Muscle of back (tissue), 13 donors: ENCODE measurements at places on chromosomes 13 and 19.
A peak's percentile ranks its signal among the peaks of the same experiment; 100 is the strongest.

GRCh38 chr19:46429999-46430398, 1.3 kb upstream of the PNMA8C start:
- no peak for DNase-seq

GRCh38 chr13:41085961-41086585, 24.8 kb downstream of the WBP4 start:
- no peak for DNase-seq

GRCh38 chr13:100493418-100493817, 95.2 kb downstream of the GGACT start:
- no peak for DNase-seq

DNA sequence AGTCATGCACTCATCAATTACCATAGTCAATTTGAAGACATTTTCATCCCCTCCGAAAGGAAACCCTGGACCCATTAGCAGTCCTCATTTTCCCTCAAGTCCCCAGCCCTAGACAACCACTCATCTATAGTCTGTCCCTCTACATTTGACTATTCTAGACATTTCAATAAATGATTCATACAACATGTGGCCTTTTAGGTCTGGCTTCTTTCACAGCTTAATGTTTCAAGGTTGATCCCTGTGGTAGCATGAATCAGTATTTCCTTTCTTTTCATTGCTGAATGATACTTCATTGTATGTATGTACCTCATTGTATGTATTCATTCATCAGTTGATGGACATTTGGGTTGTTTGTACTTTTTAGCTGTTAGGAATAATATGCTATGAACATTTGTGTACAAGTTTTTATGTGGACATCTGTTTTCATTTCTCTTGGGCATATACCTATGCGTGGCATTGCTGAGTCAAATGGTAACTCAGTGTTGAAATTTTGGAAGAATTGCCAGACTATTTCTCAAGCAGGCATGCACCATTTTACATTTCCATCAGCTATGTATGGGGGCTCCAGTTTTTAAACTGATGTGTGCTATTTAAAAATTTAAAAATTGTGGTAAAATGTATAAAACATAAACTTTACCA, 18.4 kb downstream of the SPATA13 start:
- no peak for DNase-seq

- no peak for DNase-seq
Observed at GRCh38 chr13:36142735-36143134, 11.6 kb upstream of the DCLK1 start.

- no peak for DNase-seq
Observed at GRCh38 chr13:112071102-112071722, 4.3 kb downstream of the SOX1 start.

DNA sequence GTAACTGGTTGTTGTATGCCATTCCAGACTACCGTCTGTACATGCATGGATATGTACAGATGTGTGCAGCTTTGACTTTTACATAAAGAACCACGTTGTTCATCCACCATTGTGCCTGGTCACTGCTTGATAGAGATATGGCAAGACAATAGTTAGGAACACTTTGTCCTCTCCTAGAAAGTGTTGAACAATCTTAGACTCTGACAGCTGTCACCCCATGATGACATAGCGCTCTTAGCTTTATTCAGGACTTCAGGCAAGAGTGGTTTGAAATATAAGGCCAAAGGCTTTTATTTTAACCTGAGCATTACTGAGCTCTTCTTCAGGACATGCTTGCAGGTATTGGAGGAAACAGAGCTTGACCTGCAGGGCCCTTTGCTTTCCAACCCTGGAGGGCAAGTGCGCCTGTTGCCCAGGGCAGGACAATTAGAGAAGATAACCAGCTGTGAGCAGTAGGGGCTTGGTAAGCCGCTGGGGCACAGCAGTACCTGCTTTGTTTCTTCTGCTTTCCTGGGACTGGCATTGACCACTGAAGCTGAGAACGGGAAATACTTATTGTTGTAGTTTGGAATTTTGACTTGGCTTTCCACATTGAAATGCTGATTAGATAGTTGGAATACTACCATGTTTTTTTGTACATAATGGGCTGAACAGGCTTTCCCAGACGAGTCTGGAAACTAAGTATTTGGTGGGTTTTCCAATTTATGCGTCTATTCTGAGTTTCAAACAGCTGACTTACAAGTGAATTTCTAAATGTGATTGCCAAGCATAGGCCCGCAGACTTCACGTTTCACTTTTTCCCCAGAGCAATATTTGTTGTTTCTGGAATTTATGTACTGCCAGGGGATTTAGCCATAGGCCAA, 51.1 kb downstream of the GARRE1 start:
- no peak for DNase-seq

DNA sequence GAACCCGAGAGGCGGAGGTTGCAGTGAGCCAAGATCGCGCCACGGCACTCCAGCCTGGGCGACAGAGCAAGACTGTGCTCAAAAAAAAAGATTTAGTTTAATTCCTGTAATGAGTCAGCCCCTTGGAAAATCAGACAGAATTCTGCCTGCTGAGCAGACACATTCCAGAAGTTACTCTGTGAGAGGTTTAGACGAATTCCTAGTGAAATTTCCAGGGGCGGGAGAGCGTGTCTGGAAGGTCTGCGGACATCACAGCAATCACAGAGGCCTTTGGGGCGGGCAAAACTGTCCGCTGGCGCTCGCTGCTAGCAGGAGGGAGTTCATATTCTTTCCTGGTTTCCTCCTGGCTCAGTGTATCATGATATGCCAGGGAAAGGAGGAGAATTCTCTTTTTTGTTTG, 17.5 kb downstream of the MISP start:
- peak; percentile 63 for DNase-seq

DNA sequence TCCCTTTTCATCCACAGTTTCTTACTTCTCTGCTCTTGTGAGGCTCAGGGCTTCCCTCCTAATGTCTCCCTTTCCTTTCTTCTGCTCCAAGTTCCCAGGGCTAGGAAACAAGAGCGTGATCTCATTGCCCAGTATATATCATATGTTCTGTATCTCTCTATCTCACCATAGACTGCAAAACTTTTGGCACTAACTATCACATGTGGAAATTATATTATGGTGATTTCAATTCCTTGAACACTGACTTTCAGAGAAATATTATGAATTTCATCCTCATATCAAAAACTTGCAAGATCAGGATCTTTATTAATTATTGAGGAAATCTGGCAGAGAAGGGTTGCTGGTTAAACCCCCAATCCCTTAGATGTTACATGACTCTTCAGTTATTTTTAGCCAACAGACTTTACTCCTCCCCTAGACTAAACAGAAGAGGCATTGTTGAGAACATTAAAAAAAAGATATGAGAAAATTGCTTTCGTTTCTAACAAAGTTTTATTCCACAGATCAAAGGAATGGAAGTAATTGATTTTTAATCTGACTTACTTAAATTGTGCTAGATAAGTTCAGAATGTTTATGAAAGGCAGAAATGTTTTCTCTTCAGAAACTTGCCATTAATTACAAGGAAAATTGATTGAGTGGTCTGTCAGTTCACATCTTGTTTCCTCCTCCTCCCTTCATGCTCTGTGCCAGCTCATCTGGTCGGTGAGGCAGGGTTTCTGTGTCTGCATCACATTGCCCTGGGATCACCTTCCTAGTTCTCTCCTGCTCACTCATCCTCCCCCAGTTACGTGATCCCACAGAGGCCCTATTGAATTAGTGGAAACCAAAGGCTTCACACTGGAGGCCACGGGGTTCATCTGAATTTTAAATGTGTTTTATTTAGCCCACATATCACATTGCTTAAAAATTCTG, 378.5 kb downstream of the LMO7 start:
- DNase-seq, result no peak

- DNase-seq, result no peak
Observed at GRCh38 chr19:19568802-19569756, 31.0 kb downstream of the CILP2 start.

DNA sequence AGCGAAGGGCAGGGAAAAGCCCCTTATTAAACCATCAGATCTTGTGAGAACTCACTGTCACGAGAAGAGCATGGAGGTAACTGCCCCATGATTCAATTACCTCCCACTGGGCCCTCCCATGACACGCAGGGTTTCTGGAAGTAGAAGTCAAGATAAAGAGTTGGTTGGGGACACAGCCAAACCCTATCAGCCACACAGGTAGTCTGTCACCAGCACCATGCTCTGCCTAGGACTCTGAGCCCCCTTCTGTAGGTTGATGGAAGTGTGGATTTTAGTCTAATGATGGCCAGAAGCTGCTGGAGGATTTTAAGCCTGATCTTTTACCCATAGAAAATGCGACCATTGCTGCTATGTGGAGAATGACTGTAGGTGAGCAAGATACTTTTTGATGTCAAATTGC, 60.8 kb downstream of the ARHGEF7 start:
- DNase-seq, result no peak

- no peak for DNase-seq
Observed at GRCh38 chr19:28521614-28522544, 691.1 kb downstream of the UQCRFS1 start.

- DNase-seq, result no peak
Observed at GRCh38 chr19:8476524-8476923, 25.9 kb downstream of the PRAM1 start.
